ENCODE measurements at places on chromosomes 7 and 10.

DNA sequence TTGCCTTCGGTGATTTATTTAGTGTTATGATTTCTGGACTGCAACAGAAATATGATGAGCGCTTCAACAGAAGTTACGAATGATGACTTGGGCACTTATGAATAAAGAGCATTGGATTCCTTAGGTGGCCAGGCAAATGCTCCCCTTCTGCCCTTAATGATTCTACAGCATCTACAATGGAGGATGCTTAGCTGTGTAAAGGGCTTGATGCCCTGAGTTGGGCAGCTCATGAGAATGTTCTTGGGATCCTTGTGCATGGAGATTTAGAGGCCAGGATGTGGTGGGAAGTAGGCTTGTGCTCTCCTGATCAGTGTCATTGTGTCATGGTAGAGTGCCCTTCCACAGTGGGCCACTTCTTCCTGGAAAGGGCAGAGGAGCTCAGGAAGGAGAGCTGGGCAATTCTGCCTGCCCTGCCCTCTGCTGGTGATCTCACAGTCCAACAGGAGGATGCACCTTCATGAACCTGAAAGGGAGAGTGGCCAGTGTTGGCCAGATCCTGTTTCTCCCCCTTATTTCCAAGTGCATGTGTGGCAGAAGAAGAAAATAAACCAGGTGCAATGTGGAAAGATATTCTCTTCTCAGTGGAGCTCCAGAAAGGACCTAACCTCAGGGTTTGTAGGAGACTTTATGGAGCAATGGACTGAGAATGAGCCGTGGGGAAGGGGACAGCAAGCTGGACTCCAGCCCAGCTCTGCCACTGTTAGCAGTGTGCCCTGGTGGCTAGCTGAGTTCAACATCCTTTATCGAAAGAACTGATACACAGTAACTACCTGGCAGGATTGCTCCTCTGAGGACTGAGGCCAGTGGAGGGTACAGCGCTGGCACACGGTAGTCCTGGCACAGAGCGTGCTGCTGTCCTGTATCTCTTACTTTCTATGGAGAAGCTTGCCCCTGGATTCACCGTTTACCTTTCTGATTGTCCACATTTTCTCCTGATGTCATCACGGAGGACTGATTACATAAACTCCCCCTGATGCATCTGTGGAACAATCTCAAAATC lies 182.9 kb downstream of the BMPER start:
- DNase-seq, result no peak

DNA sequence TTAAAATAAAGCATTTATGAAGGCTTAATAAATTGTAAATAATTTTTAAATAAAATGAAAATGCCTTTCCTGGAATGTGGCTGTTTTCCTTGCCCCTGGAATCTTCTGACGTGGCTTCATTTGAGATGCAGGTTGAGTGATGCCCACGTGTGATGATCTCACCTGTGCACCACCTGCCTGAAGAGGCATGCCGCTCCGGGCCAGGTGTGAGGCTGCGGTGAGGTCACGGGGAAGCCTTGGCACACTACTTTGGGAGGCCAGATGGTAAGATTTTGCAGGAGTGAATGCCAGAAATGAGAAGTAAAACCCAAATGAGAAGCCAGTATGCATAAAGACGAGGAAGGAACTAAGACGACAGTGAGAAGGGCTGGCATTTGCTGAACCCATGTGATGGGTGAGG lies 36.2 kb downstream of the GOT1 start:
- no peak for DNase-seq

- DNase-seq, result no peak
Measured at GRCh38 chr7:93948873-93949272, 27.3 kb downstream of the GNG11 start.

GRCh38 chr7:70587739-70588138 lies 544.2 kb upstream of the GALNT17 start:
- no peak for DNase-seq

DNA sequence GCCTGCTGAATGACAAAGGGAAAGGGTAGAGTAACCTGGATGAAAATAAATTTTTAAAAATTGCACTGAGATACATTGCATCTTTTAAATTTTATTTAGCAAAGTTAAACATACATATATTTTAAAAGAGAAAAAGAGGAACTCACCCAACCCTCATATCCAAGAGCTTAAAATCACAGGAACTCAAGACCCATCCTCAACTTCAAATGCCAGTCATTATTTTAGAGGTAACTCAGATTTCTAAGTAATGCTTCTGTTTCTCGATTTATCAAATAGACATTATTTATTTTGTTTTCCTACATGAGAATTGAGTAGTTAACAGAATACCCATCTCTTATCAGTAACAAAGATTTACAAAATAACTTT lies 32.4 kb upstream of the KMT2E start:
- no peak for DNase-seq

DNA sequence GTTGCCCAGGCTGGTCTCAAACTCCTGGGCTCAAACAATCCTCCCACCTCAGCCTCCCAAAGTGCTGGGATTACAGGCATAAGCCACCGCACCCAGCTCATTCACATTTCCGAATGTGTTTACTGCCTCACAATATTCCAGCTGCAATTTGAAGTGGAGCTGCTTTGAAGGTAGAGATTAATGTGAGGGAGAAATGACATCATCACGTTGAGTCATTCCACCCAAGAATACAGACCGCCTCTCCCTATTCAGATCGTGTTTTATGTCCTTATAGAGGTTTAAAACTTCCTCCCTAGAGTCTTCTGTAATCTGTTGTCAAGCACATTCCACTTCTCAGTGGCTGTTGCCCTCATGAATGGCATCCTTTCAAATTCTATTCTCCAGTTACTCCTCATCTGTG lies 100.4 kb upstream of the PDGFA start:
- no peak for DNase-seq

DNA sequence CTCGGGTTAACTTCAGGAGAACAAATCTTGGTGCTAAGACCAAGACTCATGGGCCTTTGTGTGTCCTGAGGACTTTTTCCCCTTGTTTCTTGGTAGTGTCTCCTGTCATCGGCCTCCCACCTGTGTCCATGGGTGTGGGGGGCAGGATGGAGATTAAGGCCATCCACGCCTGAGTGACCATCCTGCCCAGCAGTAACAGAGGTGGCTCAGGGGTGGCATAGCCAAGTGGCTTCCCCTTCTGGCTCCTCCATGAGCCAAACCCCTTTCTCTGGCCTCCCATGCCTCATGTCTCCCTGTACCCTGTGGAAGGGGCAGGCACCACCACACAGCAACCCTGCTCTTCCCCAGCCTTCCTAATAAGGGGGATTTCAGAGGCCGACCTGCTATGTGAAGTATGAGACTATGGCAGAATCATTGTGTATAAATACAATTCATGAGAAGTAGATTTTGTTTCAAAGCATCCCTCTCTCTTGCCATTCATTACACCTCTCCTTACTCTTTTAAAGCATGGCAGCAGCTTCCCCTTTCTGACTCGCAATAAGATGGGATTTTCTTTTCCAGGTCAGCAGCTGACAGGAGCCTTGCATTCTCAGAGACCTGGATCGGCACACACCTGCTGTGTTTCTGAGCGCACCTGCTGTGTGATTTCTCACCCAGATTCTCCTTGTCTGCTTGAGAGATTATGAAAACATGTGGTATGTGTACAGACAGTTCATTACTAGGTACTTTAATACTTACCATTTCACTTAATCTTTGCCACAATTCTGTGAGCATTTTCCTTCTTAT lies 102.5 kb downstream of the XPNPEP1 start:
- no peak for DNase-seq

GRCh38 chr7:81501220-81501619 lies 268.6 kb downstream of the HGF start:
- DNase-seq, result no peak

GRCh38 chr10:57905861-57906260 lies 361.8 kb downstream of the IPMK start:
- DNase-seq, result no peak

GRCh38 chr7:76509931-76510877 lies at the start of gene UPK3B:
UPK3B (plus strand) TSS chr7:76510552; CDS start chr7:76510653, 101 bp downstream.
- DNase-seq, result no peak

DNA sequence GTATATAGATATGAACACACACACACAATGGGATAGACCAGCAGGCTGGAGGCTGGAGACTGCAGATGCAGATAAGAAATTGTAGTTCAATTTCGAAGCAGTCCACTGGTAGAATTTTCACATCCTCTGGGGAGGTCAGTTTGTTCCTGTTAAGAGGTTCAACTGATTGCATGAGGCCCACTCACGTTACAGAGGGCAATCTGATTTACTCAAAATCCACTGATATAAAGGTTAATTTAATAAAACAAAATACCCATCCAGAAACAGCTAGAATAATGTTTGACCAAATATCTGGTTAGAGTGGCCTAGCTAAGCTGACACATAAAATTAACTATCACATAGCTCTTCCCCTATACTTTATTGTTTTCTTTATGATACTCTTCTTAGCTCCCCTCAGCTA lies 162.9 kb upstream of the SMIM30 start:
- no peak for DNase-seq

GRCh38 chr7:33334349-33334748 lies 205.0 kb downstream of the BBS9 start:
- no peak for DNase-seq

DNA sequence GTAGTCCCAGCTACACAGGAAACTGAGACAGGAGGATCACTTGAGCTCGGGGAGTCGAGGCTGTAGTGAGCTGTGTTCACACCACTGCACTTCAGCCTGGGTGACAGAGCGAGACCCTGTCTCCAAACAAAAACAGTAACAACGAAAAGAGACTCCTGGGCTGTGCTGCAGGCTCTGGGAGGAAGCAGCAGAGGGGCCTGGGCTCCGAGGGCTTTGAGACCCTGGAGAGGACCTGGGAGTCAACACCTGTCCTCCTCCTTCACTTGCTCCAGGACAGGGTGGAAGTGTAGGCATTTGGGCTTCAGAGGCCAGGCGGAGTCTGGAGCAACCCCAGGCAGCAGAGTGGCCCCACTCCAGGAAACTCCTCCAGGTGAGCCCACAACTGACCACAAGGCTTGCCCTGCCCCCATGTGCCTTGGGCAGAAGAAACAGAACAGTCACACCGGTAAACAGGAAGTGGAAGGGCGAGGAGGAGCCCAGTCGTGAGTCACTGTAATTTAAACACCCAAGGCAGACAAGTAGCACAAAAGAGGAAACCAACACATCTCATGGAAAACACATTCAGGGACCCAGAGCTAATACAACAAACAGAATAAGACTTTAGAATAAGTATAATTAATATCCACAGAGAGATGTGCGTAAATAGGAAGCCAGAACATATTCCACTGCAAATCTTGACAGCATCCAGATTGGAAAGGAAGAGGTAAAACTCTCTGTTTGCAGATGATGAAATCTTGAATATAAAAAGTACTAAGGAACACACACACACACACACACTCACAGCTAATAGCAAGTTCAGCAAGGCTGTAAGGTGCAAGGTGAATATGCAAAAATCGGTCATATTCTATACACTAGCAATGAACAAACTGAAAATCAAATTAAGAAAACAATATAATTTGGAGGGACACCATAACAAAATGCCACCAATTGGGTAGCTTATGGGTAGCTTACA lies 20.5 kb upstream of the RASGEF1A start:
- DNase-seq, result no peak

GRCh38 chr10:72252972-72253371 lies 20.8 kb upstream of the DDIT4 start:
- DNase-seq, result no peak

GRCh38 chr7:1492640-1493039 lies 11.5 kb downstream of the INTS1 start:
- DNase-seq, result no peak
